ENCODE measurements at places on chromosomes 5 and 9. TPM values are rescaled to one million over a fixed set of nuclear protein-coding genes. Genes with fewer than 3 reads are reported as not detected.

The FKBP15 gene
- 20.5 TPM for total RNA-seq

The MVB12B gene
- total RNA-seq, result 5.5 TPM

The PTGER4 gene
- 87.7 TPM for total RNA-seq

The SPATA31D4 gene
- not detected for total RNA-seq

The FGFR4 gene
- 1.4 TPM for total RNA-seq

The SELENOP gene
- total RNA-seq, result 1,212 TPM

The CYLC2 gene
- not detected for total RNA-seq

The EQTN gene
- total RNA-seq, result not detected

The CCDC69 gene
- 118 TPM for total RNA-seq

The TMC1 gene
- 0.13 TPM for total RNA-seq

The SEC24A gene
- total RNA-seq, result 33.4 TPM

The NTNG2 gene
- total RNA-seq, result 1.8 TPM
